ENCODE measurements at places on chromosomes 4 and X.

DNA sequence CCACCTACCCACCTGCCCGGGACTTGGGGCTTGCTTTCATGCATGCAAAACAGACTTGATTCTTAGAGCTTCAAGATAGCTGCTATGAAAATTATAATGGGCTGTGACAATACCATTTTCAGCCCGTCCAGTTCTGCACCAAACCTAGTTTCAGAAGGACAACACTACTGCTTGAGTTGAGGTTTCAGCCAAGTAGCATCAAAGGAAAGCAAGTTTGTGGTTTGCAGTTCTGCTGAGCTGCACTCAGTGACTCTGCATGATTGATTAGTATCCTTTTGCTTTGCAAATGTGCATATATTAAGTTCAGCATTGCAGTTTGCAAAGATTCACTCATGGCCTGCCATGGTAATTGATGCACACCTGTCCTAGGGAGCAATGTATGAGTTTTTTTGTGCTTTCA is 442.7 kb downstream of the RPA4 start:
- DNase-seq = no peak

DNA sequence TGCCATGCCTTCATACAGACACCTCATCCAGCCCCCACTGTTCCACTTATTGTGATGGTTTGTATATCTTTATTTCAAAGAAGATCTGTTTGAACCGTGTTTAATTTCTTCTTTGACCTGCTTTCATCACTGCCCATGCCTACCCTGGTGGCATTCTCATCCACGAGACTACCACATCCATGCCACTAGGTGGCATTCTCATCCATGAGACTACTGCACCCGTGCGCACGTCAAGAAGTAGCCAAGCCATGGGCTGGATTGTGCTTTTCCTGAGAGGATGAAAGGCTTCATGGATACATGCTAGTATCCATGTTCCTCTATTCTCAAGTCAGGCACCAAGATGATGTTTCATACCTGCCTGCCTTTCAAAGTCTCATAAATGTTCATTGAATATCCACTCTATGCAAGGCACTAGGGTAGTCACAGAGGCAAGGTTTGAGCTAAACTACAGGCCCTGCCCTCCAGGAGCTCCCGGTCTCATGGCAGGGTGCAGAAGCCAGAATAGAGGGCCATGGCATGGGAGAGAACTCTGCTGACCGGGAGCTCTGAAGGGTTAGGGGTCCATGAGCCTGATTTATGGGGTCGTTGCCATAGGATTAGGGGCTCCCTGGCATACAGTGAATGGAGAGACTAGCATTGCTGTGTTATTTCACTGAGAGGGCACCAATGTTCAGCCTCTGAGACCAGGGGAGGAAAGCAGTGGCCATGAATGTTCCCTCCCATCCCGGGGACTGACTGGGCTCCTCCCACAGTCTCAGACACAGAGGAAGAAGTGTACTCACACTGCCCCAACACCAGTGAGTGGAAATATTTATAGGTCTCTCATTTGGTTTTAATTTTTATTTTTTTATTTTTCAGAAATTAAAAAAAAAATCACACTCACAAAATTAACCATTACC is 24.8 kb upstream of the EOLA2 start:
- DNase-seq = no peak

DNA sequence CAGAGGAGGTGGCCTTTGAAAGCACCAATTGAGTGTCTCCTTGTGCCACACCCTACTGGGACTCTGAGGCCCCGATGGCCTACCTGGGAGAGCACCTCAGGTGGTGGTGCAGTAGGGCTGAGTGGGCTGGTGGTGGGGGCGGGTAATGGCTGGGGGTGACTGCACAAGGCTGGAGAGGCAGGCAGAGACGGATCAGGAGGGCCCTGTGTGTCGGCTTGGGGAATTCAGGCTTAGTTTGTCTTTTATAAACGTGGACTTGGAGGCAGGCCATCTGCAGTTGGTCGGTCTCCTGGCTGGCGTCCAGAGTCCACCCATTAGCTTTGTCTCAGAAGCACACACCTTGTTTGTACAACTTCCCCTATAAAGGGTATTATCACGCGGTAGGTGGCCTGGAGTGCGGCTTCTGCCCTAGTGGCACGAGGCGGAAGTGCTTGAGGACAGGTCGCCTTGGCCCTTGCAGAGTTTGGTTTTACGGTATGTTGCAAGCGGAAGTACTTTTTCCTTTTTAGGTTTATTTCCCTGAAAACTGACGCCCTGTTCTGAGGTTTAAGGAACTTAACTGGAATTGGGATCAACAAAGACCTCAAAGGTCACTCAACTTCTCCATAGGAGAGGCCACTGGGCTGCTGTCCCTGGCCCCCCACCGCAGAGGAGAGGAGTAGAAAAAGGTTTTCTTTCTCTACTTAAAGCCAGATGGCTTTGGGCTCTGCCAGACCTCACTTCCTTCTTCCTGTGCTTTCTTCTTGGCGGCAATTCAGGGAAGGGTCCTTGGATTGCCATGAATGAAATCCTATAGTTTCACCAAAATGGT is 8.0 kb downstream of the TBC1D14 start:
- no peak for DNase-seq

DNA sequence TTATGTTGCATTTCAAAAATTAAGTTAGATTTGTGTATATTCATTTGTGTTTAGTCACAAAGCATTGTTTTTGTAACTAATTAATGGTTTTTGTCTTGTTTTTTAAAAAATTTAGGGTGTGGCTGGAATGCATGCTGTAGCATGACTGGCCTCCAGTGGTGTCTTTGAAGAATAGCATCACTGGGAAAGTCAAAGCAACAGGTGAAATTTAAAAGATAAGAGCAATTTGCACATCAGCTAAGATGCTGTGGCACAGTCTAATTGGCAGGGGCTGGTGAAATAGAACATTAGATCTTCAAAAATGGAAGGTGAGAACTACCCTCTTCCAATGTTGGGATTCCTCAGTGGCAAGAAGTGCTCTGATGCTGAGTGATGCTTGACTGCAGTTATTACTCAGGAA is 45.3 kb downstream of the ANK2 start:
- no peak for DNase-seq

DNA sequence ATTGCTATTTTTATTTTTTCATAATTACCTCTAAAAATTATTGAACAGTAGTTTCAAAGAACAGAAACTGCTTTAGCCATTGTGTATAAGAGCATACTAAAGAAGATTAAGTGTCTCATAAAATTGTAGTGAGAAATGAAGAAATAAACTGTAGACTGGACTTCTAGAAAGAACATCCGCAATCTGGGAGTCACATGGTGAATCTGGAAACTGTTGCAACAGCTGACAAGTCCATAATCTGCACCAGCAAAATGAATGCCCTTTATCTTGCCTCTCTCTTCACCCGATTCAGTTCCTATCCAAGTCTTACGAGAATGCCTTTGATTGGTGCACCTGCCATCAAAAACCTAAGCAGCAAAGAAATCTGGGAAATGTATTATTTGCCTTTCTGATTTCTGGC is 312.9 kb downstream of the NAF1 start:
- no peak for DNase-seq

DNA sequence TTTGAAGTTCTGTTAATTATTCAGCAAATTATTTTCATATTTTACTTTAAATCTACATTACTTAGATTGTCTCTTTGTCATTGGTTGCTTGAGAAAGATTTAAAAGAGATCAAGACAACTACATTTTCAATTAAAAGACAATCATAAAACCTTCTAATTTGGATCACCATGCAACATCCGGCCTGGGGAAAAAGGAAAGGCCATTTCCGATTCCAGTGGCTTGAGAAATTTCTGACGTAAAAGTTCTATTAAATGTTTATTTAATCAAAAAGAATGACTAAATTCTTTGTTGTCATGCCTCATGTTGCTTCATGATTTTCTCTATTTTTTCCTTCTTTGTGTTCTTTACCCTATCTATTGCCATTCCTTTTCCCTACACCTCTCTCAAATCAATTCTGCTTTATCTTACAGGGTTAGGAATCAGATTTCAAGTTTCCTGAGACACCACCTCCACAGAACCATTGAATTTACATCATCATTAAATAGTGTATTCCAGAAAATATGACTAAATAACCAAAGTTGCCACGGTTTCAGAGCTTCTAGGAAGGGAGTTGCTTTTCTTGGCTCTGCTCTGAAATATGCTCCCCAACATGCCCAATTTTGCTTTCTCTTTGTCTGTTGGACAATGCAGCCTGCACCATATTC is 124.6 kb upstream of the ACSL4 start:
- DNase-seq = no peak

DNA sequence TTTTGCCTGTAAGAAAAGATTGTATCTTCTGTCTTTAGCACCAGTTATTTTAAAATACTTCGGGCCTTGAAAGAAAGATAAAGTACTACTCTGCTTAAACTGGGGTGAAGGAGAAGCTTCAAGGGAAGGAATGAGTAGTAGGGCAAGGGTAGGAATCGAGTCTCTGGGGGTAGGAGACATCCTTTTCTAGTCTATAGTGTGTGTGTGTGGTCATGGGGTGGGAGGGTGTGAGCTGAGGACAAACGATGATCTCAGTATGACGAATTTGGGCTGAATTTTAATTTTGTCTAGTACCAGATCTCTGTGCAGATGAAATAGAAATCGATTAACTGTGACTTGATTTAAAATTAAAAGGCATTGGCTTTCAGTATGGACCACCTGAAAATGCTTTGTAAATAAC is 3.3 kb upstream of the MYOZ2 start:
- no peak for DNase-seq

DNA sequence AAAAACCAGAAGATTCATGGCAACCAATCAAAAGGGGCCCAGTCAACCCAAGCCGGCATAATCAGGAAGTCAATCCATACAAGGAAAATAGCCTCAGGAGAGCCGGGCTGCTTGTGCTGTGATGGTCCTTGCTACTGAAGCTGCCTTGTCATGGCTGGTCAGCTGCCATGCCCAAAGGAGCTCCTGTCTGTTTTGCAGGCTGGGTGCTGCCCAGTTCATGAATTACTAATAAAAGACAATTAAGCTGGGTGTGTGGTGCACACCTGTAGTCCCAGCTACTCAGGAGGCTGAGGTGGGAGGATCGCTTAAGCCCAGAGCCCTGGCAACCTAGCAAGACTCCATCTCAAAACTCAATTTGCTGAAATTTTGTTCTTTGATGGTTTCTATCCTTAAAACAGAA is 16.0 kb upstream of the CTBP1 start:
- DNase-seq = no peak

- no peak for DNase-seq
Measured at GRCh38 chr4:86910369-86910768, 18.1 kb upstream of the C4orf36 start.

DNA sequence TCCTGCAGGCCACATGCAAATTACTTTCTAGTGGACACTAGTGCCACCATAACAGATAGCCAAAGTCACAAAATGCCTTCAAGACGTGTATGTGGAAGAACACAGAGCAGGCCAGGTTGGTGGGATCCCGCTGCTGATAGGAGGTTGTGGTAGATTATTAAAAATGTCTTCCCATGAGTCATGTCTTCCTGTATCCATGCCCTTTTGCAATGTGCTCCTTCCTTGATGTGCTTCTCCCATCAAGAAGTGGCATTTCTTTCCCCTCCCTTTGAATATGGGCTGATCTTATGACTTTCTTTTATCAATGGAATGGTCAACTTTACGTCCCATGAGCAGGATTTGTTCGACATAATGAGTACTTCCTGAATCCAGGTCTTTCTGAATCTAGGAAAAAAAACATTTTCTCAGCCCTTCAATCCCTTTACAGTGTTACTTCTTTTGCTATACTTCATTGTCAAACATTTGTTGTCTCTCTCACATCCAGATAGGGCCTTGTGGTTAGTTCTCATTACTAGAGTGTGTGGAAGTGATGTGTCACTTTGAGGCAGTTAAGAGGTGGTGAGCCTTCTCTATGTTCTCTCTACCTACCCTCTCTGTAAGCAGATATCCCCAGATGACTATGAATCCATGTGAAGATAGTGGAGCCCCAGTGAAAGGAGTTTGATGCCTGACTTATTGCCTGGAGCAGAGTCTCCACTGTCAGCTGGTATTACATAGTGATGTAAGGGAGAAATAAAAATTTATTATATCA is 519.2 kb upstream of the DIPK2B start:
- DNase-seq = no peak

DNA sequence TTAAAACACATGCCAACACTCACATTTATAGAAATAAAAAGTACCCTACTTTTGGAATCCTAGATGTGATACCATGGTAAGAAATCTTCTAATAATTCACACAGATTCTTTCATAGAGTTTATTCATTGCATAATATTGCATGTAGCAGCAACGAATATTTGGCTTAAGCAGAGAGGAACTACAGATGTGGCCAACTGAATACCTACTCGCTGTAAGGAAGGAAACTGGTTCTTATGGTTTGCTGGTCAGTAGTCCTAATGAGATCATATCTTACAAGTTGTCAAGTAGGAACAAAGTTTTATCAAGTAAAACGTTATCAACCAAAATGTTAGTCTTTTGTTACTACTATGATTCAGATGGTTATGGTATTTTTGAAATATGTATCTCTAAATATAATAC is 996.1 kb downstream of the PDHA2 start:
- no peak for DNase-seq

GRCh38 chr4:48669086-48669485 is 111.0 kb downstream of the FRYL start:
- no peak for DNase-seq

- no peak for DNase-seq
Measured at GRCh38 chrX:16212436-16212835, 45.2 kb downstream of the MAGEB17 start.

DNA sequence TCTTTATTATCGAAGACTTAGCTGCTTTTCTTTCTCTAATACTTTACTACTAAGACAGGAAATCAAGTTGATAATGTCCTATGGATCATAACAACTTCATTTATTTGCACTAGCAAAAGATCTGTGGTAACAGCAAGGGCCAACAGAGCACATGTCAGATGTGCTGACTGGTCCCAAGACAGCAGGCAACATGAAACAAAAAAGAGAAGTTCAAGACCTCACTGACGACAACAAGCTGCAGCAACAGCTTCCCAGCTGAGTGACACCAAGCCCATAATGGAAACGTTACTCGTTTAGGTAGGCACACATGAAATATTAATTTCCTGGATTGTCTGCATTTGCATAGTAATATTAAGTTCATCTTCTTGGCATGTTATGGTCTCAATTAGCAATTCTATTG is 126.9 kb downstream of the UNC5C start:
- no peak for DNase-seq

- no peak for DNase-seq
Measured at GRCh38 chr4:183111452-183111885, 12.4 kb downstream of the WWC2 start.

DNA sequence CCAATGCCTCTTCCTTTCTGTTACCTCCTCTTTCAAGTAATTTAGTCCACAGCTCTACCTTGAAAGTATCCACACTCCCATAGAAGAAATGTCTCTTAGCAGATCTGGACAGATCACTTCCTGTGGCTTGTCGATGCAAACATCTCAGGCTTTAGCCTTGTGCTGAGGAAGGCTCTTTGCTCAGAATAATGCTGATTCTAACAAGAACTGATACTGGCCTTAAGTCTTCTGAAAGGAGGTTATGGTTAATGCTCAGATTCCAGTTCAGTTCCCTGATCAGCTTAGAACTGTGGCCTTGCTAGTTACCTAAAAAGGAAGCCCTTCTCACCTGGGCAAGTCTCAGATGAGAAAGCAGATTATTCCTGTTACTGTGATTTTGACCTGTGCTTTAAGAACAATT is 230.1 kb upstream of the FAT4 start:
- no peak for DNase-seq

- no peak for DNase-seq
Measured at GRCh38 chr4:186746581-186746980, 22.9 kb upstream of the FAT1 start.
